ENCODE measurements at places on chromosomes 5 and 9.

DNA sequence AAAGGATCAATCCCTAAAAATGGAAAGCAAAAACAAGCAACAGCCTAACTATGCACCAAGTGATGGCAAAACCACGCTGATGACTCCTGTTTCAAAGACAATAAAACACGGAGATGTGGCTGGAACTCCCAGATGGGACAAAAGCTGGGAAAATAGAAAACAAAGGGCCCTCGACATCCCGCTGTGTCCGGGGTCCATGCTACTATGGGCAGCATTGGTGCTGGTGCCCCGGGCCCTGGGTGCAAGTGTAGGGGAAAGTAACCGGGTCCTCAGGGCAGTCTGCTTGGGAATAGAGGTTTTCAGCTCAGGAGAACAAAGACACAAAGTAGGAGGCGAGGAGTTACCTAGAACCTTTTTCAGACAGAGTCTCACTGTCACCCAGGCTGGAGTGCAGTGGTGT lies 46.1 kb downstream of the MRPL36 start:
- DNase-seq = no peak

DNA sequence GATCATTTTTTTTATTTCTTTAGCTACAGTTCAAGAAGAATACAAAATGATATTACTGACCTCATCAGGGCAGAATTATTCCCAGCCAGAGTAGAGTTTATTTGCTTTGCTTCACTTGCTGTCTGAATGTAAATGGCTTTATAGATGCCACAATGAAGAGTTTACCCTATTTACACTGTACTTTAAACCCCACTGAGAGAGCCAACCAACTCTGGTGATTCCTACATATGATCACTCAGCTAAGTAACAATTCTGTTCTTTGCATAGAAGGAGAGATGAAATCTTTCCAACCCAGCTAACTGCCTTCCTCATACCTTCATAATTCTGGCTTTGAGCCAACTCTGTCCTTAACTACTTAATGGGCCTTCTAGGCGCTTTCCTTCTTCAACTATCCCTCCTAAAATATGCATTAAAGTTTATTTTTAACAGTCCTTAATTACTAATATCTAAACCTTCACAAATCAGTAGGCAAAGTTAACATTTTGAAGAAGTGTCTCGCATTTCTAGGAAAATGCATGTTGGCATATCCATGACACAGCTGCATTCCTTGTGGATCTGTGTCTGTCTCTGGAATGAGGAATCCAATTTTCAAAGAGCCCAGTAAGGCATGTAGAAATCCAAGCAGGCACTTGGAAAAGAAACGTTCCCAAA lies 284.8 kb upstream of the GRAMD2B start:
- DNase-seq = peak; percentile 38

DNA sequence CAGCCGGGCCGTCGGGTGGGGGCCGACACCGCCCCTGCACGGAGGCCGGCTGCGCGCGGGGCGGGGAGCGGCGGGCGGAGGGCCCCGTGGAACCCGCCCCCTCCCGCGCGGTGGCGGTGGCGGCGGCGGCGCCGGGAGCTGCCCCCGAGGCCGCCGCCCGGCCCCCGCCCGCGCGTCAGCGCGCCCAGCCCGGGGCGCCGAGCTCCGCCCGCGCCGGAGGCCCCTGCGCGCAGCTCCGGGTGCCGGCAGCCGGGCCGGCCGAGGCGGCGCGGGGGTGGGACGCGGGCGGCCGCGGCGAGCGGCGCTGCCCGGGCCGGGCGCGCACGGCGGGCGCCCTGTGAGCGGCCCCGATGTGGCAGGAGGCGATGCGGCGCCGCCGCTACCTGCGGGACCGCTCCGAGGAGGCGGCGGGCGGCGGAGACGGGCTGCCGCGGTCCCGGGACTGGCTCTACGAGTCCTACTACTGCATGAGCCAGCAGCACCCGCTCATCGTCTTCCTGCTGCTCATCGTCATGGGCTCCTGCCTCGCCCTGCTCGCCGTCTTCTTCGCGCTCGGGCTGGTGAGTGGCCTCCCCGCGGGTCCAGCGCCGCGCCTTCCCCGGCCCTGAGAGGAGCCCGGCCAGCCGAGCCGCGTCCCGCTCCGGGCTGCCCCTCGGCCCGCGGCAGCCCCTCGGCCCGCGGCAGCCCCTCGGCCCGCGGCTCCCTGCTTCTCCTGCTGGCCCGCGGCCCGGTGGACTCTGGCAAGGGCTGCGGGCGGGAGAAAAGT lies at the start of gene ADCY2:
Gene ADCY2 (plus strand): TSS at position 192 of the 766 bp plus-strand sequence. CDS start 159 bp downstream, at position 351.
- DNase-seq = no peak

DNA sequence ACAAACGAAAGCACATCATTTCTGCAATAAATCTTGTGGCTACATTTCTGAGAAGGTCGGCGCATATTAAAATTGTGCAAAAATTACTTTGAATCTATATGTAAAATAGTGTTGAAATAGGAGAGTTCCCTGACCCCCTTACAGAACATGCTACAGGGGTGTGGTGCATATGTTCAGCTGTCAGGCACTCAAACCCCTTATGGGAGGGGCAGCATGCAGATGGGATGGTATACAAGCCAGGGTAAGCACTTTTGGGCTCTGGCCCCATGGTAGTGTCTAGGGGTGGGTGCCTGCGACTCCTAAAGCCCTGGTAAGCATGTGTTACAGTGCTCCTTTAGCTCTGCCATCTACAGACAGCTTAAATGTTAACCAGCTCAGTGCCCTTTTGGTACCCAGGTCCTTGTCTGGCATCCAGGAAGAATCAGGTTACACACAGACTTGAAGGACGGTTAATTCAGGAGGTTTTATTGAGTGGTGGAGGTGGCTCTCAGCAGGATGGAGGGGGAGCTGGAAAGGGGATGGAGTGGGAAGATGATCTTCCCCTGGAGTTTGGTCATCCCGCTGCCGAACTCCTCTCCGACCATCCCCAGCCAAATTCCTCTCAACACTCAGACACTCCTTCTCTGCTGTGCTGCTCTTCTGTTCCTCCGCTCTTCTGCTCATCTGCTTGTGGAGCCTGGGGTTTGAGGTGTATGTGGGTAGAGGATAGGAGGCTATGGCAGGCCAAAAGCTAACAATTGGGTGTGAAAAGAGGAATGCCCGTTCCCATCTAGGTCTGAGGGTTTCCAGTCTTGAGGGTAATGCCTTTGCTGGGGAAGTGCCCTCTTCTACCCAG lies 84.6 kb upstream of the RASEF start:
- DNase-seq = no peak

- DNase-seq = no peak
These were observed 238.3 kb upstream of the NUDT12 start for GRCh38 chr5:103800741-103801495.

DNA sequence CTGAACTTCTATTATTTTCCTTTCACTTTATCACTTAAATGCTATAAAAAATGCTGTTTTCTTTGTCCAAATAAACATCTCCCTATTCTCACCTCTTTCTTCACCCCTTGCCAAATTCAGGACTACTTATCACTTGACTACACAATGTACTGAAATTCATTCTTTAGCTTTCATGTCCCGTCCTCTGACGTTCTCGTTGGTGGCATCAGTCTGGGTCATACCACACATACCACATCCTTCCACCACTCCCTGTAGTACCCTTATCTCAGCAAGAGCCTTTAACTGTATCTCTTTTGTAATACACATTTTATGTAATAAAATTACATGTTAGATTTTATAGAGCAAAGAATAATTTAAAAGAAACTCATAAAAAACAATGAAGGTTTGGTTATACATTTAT lies 231.1 kb upstream of the PAPPA start:
- no peak for DNase-seq

DNA sequence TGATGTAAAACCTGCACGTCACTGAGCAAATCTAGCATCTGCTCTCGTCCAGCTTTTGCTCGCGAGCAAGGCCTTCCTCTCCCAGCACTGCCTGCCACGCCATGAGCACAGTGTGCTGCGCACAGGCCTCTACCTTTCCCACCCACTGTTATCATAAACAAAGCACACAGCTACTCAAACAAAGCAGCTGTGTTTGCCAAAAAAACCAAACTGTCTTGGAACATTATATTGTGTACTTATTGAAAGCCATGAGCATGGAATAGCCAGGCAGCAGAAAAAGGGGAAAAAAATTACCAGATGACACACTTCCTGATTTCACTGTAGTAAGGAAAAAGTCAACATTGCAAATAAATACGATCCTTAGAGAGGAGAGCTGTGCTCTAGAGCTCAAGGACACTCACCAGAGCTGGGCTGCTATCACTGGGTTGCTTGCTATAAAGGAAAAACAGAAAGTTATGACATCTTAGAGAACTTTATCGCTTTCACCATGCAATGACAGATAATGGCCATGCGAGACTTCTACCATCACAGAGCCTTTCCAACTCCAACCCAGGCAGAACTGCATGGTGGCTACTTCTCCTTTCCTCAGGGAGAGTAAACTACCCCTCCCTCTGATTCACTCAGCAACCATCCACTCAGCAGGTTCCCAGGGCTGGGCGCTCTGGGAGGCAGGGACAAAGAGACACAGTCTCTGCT lies 69.6 kb downstream of the EPB41L4B start:
- peak; percentile 60 for DNase-seq

DNA sequence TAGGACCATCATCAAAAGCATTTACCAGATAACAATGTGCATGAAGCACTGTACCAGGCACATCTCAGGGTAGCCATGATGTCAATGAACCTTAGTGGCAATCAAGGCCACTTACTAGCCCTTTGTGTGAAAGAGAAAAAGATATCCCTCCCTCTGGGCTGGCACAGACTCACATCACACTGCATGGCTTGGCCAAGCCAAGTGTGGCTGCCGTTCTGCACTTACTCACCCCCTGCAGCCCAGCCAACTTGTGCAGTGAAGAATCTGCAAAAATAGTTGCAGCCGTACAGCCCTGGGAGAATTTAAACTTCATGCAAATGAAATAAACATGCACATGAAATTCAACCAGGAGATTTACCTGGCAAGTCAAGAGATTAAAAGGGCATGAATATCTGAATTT lies 333.5 kb downstream of the DEPDC1B start:
- DNase-seq = no peak

DNA sequence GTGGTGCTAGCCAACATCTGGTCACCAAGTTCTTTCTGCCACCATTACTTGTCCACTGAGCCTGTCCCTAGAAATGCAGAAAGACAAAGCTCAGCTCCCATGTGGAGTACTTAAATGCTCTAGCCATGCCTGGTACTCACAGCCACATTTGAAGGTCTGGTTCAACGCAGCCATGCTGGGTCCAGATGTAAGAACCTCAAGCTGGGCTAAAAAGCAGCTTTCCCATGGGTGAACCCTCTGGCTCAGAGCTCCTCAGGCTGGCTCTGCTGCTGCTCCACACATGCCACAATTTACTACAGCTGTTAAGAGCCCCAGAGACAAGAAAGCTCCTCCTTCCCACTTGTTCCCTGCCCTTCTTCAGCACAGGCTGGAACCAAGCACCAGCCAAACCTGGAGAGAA lies 97.1 kb upstream of the LRRTM2 start:
- no peak for DNase-seq

DNA sequence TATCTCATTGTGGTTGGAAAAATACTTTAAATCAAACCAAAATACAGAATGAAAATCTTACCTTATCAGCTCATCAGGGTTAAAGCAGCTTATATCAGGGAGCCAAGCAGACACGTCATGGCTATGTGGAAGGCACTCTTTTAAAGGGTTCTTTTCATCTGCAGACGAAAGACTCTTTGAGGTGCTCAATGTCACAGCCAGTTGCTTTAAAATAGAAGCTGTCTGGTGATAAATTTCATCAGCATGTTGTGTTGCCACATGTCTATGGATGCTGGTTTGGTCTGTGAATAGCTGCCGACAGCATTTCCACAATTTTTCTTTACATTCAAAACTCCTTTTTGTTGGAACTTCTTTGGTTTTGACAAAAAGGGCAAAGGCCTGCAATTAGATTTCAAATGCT lies 7.5 kb downstream of the TSTD2 start:
- DNase-seq = no peak

DNA sequence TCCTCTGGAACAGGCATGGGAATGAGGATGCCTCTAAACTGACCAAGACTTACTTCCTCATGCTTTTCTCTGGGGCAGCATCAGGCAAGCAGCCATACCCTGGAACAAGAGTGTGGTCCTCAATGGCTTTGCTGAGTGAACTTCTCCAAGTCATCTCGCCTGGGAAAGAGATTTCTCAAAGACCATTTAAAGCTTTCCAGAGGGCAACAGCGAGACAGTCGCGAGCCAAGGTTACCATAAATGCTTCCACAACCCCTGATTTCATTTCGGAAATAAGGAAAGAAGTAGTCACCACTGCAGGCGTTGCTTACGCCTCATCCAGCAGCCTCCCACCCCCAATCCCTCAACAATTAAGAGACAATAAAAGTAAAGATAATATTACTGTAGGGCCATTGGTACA lies 1.1 kb upstream of the SNCAIP start:
- peak; percentile 35 for DNase-seq

DNA sequence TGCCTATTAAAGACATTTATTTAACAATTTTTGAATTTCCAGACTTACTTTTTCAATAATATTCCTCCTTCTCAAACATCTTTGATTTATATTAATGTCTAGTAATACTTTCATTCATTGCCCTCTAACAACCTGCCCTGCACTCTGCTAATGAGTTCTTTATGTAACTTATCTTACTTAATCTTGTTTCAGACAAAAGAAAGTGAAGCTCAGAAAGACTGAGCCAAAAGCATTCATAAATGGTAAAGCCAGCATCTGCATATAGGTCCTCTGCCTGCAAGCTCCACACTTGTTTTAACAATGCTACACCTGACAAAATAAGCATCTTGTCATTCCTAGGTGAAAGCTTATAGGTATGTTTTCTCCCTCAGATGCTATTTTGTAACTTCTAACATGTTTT lies 2.4 kb upstream of the TNPO1 start:
- DNase-seq = no peak

GRCh38 chr5:180082633-180083420 lies 11.3 kb upstream of the RNF130 start:
- DNase-seq = no peak

- no peak for DNase-seq
These were observed 18.4 kb downstream of the GADD45G start for GRCh38 chr9:89622933-89623861.

GRCh38 chr5:52356311-52356918 lies 431.3 kb upstream of the ITGA1 start:
- DNase-seq = peak; percentile 60

DNA sequence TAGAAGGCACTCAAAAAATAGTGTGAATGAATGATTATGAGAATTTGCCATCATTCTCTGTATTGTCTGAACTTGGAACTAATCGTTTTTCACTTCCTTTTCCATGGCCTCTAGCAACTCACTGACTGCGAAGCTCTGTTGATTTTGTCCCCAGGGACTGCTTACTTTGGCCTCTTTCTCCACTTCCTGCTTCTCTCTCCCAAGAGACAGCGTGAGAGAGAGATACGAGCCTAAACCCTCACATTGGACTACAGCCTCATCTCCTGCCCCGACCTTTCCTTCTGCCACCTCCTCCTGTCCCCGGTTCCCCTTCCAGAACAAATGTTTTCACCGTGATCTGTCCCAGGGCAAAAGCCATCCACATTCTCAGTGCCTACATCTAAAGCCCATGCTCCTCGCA lies 300.8 kb upstream of the PANK3 start:
- no peak for DNase-seq

- DNase-seq = no peak
These were observed 268.8 kb upstream of the IRX1 start for GRCh38 chr5:3326841-3327232.

- DNase-seq = no peak
These were observed 43.6 kb upstream of the RAD23B start for GRCh38 chr9:107239474-107239873.

All from NCI-H187 (cell line).